Mesenchymal stem cell (in vitro differentiated cells and primary cell): ENCODE measurements at places on chromosomes 1 and 21.
A peak's percentile ranks its signal among the peaks of the same experiment; 100 is the strongest.

- DNase-seq, result no peak
Observed at GRCh38 chr1:178098262-178098661, 4.4 kb downstream of the RASAL2 start.

GRCh38 chr1:113676524-113676923 is 82.8 kb downstream of the PHTF1 start:
- DNase-seq, result no peak

DNA sequence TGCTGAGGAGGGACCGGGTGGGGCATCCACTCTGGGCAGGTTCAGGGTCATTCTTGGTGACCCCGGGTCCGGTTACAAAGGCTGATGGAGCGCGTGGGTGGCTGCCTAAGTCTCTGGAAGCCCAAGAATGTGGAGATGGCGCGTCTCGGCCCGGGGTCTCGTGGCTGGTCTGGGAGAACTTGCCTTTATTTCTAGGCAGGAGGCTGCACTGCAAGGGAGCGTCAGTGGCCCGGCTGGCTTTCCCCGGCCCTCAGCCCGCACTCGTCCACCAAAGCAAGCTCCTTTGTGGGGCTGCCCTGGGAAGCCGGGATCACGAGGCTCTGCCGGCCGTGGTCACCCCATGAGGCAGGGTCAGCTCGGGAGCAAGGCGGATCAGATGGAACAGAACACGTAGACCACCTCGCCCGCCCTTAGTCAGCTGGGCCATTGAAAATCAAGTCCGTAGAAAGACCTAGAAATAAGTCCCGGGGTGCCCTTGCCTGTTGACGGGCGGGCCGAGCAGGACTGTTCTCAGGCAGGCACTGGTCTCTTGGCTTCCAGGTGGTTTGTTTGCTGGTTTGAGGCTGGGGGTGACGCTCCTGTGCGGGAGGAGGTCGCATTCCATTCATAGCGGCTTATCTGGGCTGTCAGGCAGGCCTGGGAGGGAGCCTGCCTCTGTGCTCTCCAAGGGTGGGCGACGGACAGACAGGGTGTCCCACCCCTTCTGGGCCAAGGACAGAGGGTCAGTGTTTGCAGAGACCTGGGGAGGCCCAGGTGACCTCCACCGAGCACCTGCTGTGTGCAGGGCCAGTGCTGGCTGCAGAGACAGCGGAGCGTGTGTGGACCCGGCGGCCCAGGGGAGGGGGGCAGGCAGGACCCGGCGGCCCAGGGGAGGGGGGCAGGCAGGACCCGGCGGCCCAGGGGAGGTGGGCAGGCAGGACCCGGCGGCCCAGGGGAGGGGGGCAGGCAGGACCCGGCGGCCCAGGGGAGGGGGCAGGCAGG is 25.8 kb downstream of the COL18A1 start:
- peak; percentile 54 for DNase-seq

DNA sequence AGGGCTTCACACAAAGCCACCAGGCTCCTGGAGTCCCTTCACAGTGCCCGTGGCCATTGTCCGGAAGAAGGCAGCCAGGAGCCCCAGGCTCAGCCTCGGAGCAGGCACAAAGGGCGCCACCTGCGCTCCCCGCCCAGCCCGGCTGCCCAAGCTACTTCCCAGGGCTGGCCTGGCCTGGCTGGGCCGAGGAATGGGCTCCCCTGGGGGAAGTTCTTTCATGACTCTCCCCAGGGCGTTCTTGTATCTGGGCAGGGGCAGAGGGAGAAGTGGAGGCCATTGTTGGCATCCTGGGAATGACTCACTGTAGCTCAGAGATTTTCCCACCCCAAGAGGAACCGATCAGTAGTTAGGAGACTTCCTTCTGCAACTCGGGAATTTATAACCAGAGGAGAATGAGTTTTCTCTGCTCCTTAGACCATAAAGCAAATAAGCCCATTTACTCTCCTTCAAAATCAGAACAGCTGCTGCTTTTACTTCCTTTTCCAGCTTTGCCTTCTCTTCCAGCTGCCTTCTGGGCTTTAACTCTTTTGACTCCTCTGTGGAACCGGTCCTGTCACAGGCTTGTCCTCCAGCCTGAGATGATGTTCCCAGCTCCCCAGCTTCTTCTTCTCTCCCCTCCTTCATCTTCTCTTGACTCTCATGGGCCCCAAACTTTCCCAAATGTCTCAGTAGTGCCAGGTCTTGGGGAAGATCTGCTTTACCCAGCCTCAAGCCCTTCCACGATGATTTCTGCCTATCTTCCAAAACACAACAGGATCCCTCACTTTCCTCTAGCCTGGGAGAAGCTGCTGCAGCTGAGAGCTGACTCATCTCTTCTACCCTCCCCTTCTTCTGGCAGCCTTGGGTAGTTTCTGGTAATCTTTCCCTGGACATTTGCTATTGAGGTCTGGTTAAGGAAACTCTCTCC is 118.7 kb upstream of the CD34 start:
- peak; percentile 41 for DNase-seq

DNA sequence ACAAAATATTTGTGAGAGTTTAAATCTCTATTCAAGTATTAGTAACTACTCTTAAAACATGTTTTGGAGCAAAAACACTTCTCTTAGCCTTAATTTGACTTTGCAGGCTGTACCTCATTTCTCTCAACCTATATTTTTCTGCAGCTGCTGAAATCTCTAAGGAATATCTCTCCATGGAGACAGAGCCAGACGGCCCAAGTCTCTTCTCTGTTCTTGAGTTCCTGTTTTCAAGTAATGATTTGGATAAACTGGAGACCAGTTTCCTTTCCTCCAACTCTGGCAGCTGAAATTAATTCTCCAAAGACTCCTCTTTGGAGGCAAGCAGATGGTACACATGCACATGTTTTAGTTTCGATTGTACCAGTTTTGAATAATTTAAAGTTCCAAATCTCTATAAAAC is 659.7 kb upstream of the NEGR1 start:
- DNase-seq, result no peak

DNA sequence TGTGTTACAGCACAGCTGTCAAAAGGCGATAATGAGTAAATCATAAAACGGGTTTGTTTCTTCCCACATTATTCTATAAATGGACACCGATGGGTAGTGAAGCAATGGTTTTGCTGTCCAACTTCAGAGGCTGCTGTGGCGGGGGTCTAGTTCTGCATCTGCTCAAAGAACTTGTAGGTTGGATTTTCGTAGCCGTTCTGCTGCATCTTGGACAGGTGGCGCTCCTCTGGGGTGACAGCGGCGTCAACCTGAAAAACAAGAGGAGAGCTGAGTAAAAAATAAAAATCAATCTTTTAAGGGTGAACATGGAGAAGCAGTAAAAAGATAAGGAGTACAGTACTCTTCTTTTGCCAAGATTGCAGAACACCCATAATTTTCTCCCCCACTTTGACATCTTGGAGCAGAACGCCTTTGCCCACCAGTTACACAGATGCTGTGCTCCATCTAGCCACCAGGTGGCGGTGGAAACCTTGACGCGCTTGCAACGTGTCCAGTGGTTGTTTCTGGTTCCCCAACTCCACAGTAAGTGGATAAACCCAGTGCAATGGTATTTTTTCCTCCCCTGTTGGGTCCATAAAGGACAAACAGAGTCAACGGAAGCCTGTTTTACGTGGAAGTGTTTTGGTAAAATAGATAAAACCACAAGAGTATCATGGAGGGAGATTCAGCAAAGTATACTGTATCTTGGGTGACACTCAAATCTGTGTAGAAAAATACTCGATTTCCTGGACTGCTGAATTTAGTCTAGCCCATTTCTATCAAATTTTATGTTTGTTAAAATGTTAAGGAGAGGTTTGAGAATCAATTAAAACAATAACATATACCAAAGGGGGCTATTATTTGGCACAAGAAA is 147.0 kb downstream of the GABPA start:
- peak; percentile 66 for DNase-seq

DNA sequence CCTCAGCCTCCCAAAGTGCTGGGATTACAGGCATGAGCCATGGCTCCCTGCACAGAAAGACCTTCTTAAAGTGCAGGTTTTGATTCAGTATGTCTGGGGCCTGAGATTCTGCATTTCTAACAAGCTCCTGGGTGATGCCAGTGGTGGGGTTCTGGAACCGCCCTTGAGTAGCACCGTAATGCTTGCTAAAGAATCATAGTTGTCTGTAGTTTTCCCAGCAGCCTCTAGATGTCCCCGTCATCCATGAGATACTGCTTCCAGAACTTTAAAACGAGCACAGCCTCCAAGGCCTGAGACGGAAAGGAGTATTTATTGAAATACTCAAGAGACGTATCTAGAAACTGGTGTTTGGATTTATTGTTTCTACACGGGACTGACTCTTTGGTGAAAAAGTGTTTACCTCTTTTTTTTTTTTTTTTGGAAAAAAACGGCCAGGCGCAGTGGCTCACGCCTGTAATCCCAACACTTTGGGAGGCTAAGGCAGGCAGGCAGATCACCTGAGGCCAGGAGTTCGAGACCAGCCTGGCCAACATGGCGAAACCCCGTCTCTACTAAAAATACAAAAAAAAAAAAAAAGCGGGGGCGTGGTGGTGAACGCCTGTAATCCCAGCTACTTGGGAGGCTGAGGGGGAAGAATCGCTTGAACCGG is 2.6 kb upstream of the TOR3A start:
- DNase-seq, result peak; percentile 85

DNA sequence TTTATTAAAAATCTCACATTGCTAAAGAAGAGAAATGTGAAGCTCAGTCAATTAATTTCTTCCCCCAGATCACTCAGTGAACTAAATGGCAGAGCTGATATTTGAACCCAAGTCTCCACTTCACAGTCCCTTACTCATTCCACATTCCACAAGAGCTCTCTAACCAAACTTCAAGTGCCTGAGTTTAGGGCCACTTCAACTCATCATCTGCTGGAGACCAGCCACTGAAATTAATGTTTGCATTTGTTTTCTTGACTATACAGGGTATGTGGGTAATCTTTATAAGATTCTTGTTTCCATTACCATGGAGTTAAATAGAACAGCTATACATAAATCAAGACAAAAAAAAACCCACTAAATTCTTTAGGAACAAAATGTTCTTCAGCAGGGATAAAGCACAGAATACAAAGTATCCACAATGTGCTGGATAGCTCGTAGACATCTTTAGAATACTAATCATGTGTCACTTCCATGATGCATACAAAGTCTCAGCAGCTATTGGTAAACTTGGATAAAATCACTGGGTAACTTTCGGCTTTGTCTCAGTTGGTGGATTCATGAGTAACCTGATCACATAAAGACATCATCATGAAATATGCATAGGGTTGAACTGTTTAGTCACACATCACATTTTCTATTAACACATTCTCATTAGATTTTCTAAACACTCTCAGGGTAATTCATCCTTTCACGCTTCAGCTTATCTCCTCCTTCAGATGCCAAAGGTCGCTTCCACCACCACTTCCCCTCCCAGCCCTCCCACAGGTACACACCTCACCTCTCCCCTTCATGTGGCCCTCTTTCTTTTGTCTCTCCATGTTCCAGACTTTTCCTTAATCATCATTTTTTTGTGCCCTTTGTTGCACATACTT is 89.8 kb downstream of the LRRC53 start:
- DNase-seq, result peak; percentile 2

GRCh38 chr21:44399955-44400790 is 46.8 kb downstream of the TRPM2 start:
- no peak for DNase-seq

DNA sequence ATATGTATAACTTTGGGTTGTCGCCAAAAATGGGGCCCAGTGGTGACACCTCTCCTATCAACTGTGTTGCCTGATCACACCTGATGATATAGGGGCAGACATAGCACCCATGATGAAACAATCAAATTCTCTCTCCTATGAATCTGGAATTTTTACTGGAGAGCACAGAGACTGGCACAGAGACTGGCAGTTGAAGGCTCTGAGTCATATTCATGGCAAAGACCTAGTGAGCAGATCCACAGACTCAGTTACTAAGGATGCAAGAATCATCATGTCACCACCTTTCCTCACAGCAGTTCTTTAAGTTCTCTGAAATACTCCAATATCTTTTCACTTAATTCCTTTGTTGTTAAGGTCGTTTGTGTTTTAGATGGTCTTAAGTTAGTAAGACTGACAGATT is 60.0 kb downstream of the APCS start:
- DNase-seq, result no peak
